A549 treated with Hydrocortisone at 1 μM for 4 hours (cell line): ENCODE measurements at places on chromosomes 11 and 22. TPM values are rescaled to one million over a fixed set of nuclear protein-coding genes. Genes with fewer than 3 reads are reported as not detected.

The TSSK2 gene
- total RNA-seq: not detected in 5 replicates

The JAML gene
- total RNA-seq: not detected in 5 replicates

The CRACR2B gene
- 3.0 to 6.3 TPM (median 5.7 TPM) in 5 replicates for total RNA-seq

The CPT1A gene
- total RNA-seq: 26.7 to 34.4 TPM (median 30.6 TPM) in 5 replicates

The WNT11 gene
- total RNA-seq: 1.1 to 2.1 TPM (median 1.8 TPM) in 5 replicates

The TRIM49 gene
- total RNA-seq: 0.05 to 0.12 TPM (median 0.10 TPM) in 3 of 5 replicates, not detected in the others

The EHF gene
- 0.76 to 1.7 TPM (median 0.90 TPM) in 5 replicates for total RNA-seq

The KRTAP5-5 gene
- not detected in 5 replicates for total RNA-seq

The SOX10 gene
- 0.10 TPM in 1 of 5 replicates, not detected in the others for total RNA-seq

The LGR4 gene
- 29.5 to 45.5 TPM (median 37.1 TPM) in 5 replicates for total RNA-seq

The PISD gene
- 25.0 to 30.4 TPM (median 25.3 TPM) in 5 replicates for total RNA-seq

The DAGLA gene
- 5.7 to 6.8 TPM (median 6.6 TPM) in 5 replicates for total RNA-seq

The TUBA8 gene
- total RNA-seq: 0.39 to 0.95 TPM (median 0.78 TPM) in 5 replicates

The NAALAD2 gene
- 0.03 TPM in 1 of 5 replicates, not detected in the others for total RNA-seq

The INSC gene
- total RNA-seq: 0.05 to 0.15 TPM (median 0.10 TPM) in 4 of 5 replicates, not detected in the other

The SNX19 gene
- 13.4 to 17.7 TPM (median 15.0 TPM) in 5 replicates for total RNA-seq

The OR51M1 gene
- not detected in 5 replicates for total RNA-seq

The C11orf87 gene
- total RNA-seq: 0.01 to 0.05 TPM (median 0.01 TPM) in 3 of 5 replicates, not detected in the others

The SCGB1D2 gene
- 0.28 TPM in 1 of 5 replicates, not detected in the others for total RNA-seq

The CHADL gene
- not detected in 5 replicates for total RNA-seq

The PKDREJ gene
- total RNA-seq: not detected in 5 replicates

The TESMIN gene
- total RNA-seq: 4.6 to 7.3 TPM (median 6.3 TPM) in 5 replicates

The TMA7B gene
- not detected in 5 replicates for total RNA-seq

The LAYN gene
- total RNA-seq: 3.9 to 4.5 TPM (median 4.1 TPM) in 5 replicates

The SLC22A25 gene
- not detected in 5 replicates for total RNA-seq

The HTR3B gene
- not detected in 5 replicates for total RNA-seq

The FIBIN gene
- not detected in 5 replicates for total RNA-seq

The MICAL2 gene
- 113 to 157 TPM (median 148 TPM) in 5 replicates for total RNA-seq

The OR8D4 gene
- not detected in 5 replicates for total RNA-seq

The TALDO1 gene
- total RNA-seq: 392 to 415 TPM (median 399 TPM) in 5 replicates

The BARX2 gene
- total RNA-seq: not detected in 5 replicates

The SLC15A3 gene
- not detected in 5 replicates for total RNA-seq

The P2RX6 gene
- 0.56 to 0.97 TPM (median 0.79 TPM) in 5 replicates for total RNA-seq

The OR51V1 gene
- not detected in 5 replicates for total RNA-seq

The TMPRSS5 gene
- total RNA-seq: 0.07 to 0.15 TPM (median 0.08 TPM) in 5 replicates

The CD3E gene
- not detected in 5 replicates for total RNA-seq

The TSKU gene
- total RNA-seq: 134 to 145 TPM (median 138 TPM) in 5 replicates

The MUC15 gene
- not detected in 5 replicates for total RNA-seq

The DNAJB13 gene
- 0.47 to 0.87 TPM (median 0.68 TPM) in 5 replicates for total RNA-seq

The RPS3 gene
- total RNA-seq: 3,265 to 4,666 TPM (median 3,450 TPM) in 5 replicates

The DCHS1 gene
- 0.09 to 0.10 TPM (median 0.09 TPM) in 5 replicates for total RNA-seq

The ISX gene
- not detected in 5 replicates for total RNA-seq

The KCNJ1 gene
- total RNA-seq: 0.03 TPM in 1 of 5 replicates, not detected in the others

The USP2 gene
- total RNA-seq: 0.77 to 1.4 TPM (median 0.96 TPM) in 5 replicates

The ZNF215 gene
- 0.78 to 1.0 TPM (median 0.85 TPM) in 5 replicates for total RNA-seq

The OR51B2 gene
- total RNA-seq: not detected in 5 replicates
